Activated T-cell treated with anti-CD3 and anti-CD28 coated beads, Interleukin-2, amount 50 U/mL, for 72 hours (primary cell): ENCODE measurements at places on chromosomes 16 and 17. TPM values are rescaled to one million over a fixed set of nuclear protein-coding genes. Genes with fewer than 3 reads are reported as not detected.
A peak's percentile ranks its signal among the peaks of the same experiment; 100 is the strongest.

GRCh38 chr16:14496786-14497185, 133.3 kb downstream of the PARN start:
- DNase-seq, result no peak

GRCh38 chr17:29837531-29837930, 92.5 kb downstream of the SSH2 start:
- no peak for DNase-seq

- peak; percentile 57 for DNase-seq
Observed at GRCh38 chr16:10751291-10751697, 7.7 kb downstream of the NUBP1 start.

- DNase-seq, result no peak
Observed at GRCh38 chr16:84861671-84862070, 41.9 kb downstream of the CRISPLD2 start.

- no peak for DNase-seq
Observed at GRCh38 chr16:78446486-78446885, 347.0 kb downstream of the WWOX start.

GRCh38 chr16:16033208-16033717, 83.8 kb downstream of the ABCC1 start:
- DNase-seq, result peak; percentile 11

GRCh38 chr16:75279305-75279704, 27.9 kb upstream of the BCAR1 start:
- no peak for DNase-seq

DNA sequence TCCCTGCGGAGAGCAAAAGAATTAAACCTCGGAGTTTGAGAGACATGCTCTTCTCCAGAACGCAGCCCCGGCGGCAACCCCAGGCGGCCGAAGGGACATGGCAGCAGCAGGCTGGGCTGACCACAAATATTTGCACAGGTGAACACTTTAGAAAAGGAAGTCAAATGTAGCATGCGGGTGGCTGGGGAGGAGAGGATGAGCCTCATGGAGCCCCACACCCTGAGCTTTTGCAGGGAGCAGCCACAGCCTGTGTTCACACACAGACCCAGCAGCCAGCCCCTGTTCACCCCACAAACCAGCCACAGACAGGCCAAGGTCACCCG, 17.8 kb downstream of the HS3ST6 start:
- DNase-seq, result no peak

DNA sequence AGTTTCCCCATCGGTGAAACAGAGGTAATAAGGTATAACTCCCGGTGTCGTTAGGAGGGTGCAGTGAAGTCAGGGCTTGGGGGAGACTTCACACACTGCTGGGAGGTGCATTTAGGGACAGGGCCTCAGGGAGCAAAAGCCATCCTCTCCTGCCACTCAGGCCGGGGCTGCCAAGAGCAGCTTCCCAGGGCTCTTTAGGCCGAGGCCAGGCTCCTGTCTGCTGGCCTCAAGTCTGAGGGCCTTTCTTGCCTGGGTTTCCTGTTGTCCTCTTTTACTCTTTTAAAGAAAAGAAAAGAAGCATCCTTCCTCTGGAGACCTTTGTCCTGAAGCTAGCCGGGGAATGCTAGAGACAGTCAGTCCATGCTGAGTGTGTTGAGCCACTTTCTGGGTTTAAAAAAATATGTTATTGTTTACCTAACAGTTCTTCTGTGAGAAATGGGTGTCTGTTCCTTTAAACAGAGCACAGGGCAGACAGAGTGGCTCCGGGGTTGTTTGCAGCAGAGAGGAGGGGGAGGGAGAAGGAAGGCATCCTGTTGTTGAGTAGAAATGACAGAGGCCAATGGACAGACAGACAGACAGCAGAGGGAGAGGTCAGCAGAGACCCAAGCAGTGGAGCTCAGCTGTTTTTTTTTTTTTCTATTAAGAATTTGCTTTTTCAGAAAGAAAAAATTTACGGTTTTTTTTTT, 79.1 kb downstream of the C17orf67 start:
- DNase-seq, result no peak

- peak; percentile 37 for DNase-seq
Observed at GRCh38 chr17:81294512-81295030, 536 bp downstream of the SLC38A10 start.

- DNase-seq, result peak; percentile 34
Observed at GRCh38 chr17:74566132-74566753, 1.1 kb downstream of the CD300H start.

- no peak for DNase-seq
Observed at GRCh38 chr16:50402298-50402895, 33.6 kb upstream of the BRD7 start.

- DNase-seq, result peak; percentile 63
Observed at GRCh38 chr17:48612854-48613691, 2.0 kb downstream of the HOXB8 start.

DNA sequence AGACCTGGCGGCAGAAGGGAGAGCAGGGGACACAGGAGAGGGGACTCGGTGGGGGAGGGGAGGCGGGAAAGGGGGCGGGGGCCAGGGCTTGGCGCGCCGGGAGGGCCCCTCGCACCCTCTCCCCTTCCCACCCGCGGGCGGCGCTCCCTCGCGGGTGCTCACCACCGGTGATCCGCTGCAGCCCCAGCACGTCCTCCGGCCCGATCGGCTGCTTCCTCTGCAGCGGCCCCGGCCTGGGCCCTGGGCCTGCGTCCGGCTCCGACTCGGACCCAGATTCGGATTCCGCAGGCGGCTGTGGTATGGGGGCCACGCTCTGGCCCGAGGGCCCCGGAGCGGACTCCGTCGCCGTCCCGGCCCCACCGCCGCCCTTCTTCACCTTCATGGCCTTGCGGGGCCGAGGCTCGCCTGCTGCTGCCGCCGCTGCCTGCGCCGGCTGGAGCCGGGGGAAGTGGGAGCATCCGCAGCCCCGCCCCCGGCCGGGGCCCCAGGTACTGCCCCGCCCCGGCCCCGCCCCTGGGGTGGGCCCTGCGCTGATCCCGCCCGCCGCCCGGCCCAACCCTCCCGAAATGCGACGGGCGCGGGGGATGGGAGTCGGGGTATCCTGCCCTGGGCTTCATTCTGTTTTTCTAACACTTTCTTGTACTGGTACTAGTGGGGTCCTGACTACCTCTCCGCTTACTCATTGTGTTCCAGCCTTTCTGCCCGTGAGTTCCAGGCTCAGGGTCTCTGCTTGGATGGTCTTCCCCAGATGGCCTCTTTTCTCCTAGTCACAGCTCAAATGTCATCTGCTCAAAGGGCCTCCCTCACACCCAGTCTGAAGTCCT, at the start of gene UNC119:
UNC119 (minus strand) TSS at position 449 of the 824 bp plus-strand sequence; CDS start at position 382, 67 bp downstream.
- peak; percentile 89 for DNase-seq

- DNase-seq, result no peak
Observed at GRCh38 chr17:19016297-19016696, 11.7 kb upstream of the FAM83G start.

GRCh38 chr16:13426269-13426668, 493.7 kb upstream of the ERCC4 start:
- DNase-seq, result no peak

DNA sequence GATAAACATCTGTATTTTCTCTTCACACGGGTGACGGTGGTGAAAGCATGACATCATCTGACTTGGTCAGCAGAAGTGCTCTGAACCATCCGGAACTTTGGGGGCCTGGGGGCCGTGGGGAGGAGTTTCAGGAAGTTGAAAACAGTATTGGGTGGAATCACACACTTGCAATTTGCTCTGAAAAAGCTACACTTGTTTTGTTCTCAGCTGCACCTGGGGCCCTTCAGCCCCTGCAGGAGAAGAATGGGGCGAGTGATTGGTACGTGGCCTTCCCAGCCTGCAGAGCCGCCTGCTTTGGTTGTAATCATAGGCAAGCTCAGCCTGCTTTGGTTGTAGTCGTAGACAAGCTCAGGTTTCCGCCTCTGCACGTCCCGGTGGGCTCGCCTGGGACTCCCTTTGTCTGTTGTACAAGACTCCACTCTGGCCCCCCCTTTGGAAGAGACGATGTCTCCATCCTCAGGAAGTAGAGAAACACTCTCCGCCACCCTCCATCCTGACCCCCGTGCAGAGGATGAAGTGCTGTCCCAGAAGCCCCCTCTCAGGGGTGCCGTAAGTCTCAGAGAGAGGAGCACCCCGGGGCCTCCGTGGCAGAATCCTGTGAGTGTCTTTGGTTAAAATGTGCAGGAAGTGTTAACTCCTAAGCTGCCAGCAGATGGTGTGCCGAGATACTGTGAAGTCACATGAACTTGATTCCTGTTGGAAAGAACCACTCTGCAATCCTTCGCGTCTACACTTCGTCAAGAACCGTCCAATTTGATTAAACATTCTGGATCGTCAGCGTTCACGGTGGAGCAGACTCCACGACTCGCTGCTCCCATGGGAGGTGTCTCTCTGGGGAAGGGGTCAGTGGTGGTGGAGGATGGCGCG, 5.4 kb downstream of the BANP start:
- DNase-seq, result peak; percentile 85

DNA sequence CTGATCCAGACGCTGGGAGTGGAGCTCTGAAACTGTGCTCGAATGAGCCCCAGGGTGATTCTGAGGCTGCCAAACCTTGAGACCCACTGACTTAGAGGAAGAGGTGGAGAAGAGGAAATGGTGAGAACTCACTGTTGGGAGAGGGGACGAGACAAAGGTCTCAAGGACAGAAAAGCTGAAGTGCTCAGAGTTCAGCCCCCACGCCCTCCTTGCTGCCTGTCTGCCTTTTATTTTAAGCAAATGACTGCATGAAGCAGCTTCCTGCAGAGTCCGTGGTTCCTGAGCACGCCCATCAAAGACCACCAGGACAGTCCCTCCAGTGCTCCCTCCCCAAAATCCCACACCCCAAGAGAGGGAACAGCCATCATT, 20.4 kb downstream of the COTL1 start:
- DNase-seq, result no peak

GRCh38 chr17:57285701-57286100, 29.4 kb downstream of the MSI2 start:
- no peak for DNase-seq

DNA sequence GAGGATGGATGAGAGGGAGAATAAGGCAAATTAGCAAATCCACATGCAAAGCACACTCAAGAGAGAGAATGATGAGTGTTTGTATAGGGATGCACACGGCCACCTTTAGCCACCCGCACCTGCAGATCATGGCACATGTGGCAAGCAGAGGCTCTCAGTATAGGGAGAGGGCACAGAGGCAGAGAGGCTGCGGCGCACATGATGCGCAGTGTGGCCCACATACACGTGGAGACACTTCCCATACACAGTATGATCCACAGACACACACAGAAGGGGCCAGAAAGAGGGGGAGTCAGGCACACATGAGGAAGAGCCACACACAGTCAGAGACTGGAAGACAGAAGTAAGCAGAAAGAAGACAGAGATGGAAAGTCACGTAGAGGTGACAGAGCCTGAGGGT, 6.5 kb upstream of the CHD3 start:
- no peak for DNase-seq

- DNase-seq, result no peak
Observed at GRCh38 chr16:69250081-69250480, 61.1 kb upstream of the VPS4A start.

DNA sequence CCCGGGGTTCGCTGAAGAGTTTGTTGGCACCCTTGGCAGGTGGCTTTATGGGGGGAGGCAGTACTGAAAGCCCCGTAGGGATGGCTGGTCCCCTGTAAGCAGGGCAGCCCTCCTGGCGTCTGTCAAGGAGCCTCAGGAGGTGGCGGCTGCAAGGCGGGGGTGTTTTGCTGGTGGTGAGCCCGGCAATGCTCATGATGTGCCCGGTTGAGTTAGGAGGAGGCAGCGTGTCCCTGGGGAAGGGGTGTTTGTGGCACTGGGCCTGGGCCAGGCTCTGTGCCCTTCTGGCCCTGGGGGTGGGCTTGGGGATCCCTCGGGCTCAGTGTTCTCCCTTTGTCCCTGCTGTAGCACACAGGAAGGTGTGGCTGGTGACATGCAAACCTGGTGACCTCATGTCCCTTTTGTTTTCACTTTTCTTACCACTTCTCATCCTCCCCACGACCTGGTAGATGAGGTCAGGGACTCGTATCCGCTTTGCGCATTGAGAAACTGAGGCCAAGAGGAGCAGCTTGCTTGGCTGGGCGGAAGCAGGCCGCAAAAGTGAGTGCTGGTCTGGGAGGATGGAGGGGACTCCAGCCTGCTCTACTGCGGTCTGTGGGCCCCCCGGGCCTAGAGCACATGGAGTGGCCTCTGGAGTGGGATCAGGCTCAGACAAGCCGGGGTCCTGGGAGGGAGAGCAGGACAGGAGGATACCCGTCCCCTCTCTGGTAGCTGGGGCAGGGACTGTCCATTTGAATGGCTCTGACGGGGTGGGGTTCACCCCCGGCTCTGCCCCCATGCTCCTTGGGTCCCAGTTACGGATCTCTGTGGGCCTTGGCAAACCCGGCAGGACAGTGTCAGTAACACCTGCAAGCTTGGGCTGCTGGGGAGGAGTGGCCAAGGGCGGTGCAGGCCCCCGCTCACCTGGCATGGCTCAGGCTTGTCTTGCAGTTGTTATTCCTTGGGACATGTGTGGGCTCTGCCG, 2.2 kb downstream of the SNN start:
- DNase-seq, result peak; percentile 54

GRCh38 chr17:77444984-77445759, 304.4 kb downstream of the SEC14L1 start:
- peak; percentile 87 for DNase-seq

DNA sequence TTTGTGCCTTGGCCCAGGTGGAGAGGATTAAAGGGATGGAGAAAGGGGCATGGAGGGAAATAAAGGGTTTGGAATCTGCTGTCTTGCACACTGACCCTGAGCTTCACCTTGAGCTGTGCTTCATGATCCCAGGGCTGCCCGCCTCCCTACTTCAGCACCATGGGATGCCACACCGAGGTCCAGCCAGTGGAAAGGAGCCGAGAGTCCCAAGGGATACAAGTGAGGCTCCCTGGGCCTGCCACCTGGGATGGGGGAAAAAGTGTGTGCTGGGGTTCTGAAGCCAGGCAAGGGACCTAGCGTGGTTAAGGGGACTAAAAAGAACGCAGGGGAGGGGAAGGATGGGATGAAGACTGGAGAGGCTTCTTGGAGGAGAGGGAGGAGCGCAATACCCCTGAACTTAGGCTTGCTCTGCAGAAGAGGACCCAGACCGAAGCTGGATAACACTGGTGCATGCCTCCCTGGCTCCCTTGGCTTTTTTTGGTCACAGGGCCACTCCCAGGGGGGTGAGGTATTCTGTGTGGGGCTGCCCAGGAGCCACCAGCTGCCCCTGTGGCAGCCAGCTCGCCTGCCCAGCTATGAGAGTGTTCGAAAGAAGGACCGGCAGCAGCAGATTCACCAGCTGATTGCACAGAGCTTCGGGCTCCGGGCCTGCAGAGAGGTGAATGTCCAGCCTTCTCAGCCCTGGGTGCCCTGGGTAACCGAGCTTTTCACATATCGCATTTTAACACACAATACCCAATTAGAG, 7.2 kb downstream of the MRPL27 start:
- no peak for DNase-seq

The CCL16 gene
- total RNA-seq, result not detected

The FOXN1 gene
- not detected for total RNA-seq

The SEPTIN1 gene
- 233 TPM for total RNA-seq

The RNF157 gene
- total RNA-seq, result 100 TPM

The NPB gene
- total RNA-seq, result 0.19 TPM

The MYH2 gene
- total RNA-seq, result not detected

The ABCC1 gene
- total RNA-seq, result 90.4 TPM

The MRPL58 gene
- total RNA-seq, result 39.1 TPM

The IGFALS gene
- total RNA-seq, result 0.14 TPM

The MSLN gene
- not detected for total RNA-seq

The STAC2 gene
- not detected for total RNA-seq

The PPM1E gene
- total RNA-seq, result 0.12 TPM
